ENCODE measurements at places on chromosomes 12 and 14.
A peak's percentile ranks its signal among the peaks of the same experiment; 100 is the strongest.

DNA sequence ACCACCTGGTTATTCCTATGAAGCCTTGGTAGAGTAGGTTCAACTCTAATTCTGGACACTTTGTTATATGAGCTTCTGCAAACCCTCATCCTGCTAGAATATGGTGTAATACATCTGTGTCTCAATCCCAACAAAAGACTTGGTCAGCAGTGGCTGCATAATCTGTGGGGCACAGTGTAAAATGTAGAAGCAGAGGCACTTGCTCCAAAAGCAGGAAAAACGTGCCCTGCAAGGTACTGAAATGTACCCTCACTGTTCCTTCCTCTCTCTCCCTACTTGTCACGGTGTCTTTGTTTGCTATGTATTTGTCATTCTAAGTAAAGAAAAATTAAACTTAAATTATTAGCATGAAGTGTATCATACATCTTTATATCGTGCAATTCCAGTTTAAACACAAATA, 267.9 kb downstream of the BCL11B start:
- DNase-seq: no peak

GRCh38 chr14:71597955-71598660, 334.1 kb upstream of the RGS6 start:
- no peak for DNase-seq

GRCh38 chr14:88311780-88312179, 11.3 kb downstream of the KCNK10 start:
- no peak for DNase-seq

GRCh38 chr12:126874427-126875026, 1392.4 kb upstream of the TMEM132C start:
- peak; percentile 7 for DNase-seq

DNA sequence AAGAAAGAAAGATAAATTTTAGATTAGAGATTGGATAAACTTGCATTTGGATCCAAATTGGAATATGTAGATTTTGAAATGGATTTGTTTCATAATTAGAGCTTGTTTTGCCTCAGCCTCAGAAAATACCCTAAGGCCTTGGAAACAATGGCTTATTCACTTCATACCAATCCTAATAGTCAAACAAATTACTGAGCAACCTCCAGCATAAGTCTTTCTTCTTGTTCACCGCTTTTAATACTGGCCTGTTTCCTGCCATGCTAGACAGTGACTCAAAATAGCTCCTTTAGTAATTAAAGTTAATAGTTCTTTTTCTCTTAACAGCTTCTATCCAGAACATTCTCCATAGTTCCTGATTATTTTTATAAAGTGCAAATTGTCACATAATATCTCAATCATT, 110.9 kb upstream of the DNM1L start:
- DNase-seq: no peak

Measured in effector CD8-positive, alpha-beta T cell (primary cell).